GM06990 (cell line): ENCODE measurements at places on chromosomes 12 and 14.

DNA sequence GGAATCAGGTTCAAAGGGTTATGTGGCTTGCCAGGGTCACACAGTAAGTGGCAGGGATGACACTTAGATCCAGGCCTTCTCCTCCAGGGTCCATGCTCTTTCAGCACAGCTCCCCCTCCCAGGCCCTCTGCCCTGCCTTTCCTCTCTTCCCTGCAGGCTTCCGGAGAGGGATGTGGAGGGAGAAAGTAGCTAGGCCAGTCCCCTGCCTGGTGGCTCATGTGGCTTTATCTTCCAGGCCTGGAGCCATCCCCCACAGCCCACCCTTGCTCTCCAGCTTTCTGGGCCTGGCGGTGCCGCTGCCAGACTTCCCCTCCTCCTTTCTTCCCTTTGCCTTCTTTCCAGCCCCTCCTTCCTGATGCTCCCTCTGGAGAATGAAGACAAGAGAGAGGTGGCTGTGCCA is 1.7 kb downstream of the PSMB11 start:
- DNase-seq, result no peak

- no peak for DNase-seq
Observed at GRCh38 chr14:58777541-58777979, 139.8 kb downstream of the DACT1 start.

DNA sequence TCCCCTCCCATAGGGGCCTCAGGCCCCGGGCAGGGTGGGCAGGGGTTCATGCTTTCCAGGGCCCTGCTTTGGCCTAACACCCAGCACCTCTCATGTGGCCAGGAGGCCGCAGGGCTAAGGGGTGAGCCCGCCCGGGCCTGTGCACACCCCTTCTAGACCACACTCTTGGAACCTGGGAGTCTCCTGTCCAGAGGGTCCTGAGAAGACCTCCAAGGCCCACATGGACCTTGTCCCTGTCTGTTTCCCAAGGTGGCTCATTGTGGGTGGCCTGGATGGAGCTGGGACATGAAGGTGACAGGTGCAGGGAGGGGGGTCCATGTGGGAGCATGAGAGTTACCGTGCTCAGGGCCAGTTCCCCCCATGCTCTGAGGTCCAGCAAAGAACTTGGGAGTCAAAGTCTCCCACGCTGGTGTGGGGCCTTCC is 11.6 kb downstream of the DLK1 start:
- DNase-seq, result no peak

DNA sequence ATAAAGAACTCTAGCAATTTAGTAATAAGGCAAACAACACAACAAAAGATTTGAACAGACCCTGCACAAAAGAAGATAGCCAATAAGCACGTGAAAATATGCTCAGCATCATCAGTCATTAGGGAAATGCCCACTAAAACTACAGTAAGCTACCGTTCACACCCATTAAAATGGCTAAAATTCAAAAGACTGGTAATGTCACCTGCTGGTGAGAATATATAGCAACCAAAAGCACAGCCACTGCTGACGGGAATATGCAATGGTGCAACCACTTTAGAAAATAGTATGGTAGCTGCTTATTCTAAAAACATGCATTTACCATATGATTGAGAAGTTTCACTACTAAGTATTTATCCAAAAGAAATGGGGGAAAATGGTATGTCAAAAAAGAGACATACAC is 74.9 kb downstream of the DPF3 start:
- no peak for DNase-seq

DNA sequence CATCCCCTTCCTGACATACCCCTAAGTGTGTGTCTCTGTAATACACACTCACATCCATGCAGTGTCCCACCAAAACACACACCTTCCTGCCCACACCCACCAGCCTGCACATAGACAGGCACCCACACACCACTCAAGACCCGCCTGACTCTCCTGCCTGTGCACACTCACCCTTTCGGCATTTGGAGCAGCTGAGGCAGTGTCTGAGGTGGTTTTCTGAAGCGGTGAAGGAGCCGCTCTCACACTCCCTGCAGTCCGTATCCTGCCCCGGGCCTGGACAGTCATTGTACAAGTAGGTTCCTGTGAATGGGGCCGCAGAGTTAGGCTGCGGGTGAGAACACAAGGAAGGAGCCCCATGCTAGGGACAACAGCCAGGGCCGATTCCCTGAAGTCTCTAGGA is 8.3 kb downstream of the TNFRSF1A start:
- DNase-seq, result no peak

DNA sequence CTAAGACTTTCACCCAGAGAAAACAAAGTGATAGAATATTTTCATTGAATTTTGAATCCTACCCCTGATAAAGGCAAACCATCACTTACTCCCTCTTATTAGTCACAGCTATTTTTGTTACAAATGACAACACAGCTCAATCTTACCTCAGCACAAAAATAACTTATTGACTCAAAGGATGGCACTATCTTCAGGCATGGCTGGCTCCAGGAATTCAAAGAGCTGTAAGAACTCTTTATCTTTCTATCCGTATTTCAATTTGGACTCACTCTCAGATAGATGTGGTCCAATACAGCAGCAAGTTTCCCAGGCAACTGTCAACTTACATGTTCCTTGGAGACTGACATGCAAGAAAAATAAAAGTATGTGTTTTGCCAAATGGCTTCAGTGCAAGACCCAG is 709.4 kb upstream of the MDGA2 start:
- DNase-seq, result no peak

DNA sequence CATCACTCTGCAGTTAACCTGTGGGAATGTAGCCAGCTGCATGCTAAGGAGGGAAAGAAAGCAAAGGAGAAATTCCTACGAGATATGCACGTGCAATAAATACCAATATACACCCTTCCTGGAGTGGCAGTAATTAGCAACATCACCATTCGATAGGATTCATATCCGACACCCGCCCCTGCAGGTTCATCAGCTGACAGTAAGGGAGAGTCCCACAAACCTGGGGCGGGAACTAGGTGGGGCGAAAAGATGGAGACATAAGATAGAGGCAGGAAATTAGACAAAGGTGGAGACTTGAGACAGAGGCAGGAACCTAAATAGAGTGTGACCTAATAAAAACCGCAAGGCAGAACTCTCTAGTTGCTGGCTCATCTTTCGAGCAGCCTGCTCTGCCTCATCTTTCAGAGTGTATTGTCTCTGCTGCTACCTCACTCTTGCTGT is 51.6 kb downstream of the PLEKHG3 start:
- peak; percentile 51 for DNase-seq
